Kidney capillary endothelial cell (primary cell): ENCODE measurements at places on chromosomes 3 and 15.

DNA sequence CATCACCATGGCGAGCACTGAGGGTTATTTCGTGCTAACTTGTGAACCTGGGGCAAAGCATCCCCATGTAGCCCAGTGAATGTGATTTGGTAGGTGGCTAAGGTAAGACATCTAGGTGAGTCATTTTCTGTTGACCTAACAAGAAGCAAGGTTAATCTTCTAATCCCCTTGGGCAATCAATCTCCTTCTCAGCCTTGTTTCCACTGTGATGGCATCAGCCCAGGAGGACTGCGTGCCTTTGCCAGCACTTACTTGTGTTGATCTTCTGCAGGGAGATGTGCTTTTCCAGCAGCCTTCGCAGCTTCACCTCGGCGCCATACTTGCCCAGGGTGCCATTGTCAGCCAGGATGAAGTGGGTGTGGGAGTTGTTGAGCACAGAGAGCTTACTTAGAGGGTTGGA lies 35.7 kb downstream of the TRPM1 start:
- DNase-seq, result no peak

GRCh38 chr15:29935296-29936004 lies 113.2 kb upstream of the TJP1 start:
- DNase-seq, result no peak

DNA sequence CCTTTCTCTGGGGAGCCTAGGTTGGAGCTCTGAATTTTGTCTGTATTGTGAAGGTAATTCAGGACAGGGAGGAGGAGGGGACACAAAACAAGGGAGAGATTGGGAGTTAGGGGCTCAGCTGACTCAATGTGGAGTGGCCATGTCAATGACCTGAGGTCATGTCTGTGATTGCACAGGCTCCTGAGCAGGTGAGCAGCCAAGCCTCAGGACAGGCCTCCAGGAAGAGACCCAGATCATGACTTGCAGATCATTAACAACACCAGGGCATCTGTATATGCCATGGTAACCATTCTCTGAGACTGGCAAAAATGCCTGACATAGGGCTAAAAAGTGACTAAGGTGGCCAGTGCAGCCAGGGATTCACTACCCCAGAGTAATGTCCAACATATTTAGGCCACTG lies 20.9 kb downstream of the ERICH6 start:
- no peak for DNase-seq

DNA sequence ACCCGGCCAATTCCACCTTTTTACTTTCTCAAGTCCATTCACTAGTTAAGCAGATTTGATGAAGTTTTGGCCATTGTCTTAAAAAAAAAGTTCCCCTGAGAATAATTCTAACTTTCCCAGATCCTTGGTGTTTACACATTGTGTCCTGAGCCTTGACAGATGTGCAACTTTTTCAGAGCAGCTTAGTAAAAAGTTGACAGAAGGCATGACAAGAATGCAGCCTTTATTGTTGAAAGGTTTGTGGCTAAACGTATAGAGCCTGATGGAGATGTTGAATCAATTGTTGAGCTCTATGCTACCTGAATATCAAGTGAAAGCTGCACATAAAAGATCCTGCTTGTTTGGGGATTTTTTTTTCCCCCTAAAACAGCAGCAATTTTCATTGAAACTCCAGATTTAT lies 75.3 kb upstream of the CMTM7 start:
- no peak for DNase-seq

DNA sequence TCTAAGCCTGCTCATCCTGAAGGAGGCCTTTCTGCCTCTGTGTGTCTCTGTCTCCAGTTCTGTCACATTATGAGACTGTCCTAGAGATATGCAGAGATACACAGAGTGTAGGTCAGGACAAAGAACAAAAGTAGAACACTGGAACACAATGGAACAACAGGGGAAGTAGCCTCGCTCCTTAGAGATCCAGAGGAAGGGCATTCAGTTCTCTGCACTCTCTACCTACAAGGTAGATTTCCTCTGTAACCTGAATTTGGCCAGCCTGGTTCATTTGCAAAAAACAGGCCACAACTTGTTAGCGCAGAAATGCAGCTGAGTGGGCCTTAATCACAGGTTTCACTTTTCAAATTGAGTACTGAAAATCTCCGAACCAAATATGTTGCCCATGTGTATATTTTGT lies 19.4 kb downstream of the NEK10 start:
- no peak for DNase-seq

- DNase-seq, result no peak
Observed at GRCh38 chr15:87713475-87713879, 543.1 kb downstream of the NTRK3 start.

GRCh38 chr3:148955544-148956346 lies 35.6 kb upstream of the GYG1 start:
- DNase-seq, result peak; percentile 24

DNA sequence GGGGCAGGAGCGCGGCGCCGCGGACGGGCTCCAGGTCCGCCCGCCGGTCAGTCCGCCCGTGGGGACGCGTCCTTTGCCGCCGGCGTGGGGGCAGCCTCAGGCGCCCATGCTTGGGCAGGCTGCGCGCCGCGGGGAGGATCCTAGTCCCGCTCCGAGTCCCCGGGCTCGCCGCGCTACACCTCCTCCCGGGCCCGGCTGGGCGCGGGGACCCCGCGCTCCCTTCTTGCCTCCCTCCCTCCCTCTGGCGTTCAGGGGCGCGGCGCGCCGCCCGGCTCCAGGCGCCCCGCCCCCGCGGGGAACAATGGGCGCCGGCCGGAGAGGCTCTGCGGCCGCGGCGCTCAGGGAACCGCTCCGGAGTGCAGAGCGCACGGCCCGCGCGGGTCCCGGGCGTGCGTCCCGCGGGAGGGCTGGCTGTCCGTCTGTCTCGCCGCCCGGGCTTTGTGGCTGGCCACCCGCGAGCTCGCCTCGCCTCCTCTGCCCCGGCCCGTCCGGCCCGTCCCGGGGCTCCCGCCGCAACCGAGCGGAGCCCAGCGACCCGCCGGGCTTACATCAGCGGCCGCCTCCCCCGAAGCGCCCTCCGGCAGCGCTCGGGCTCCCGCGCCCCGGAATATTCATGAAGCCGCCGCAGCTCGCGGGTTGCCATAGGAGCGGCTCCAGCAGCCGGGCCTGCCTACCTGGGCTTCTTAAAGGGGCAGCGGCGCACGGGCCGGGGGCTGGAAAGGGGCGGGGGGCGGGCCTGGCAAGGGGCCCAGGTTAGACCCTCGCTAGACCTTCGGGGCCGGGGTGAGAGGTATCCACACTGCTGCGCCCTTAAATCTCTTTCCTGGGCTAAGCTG lies at the start of gene HCN4:
HCN4 (minus strand) TSS at position 658 of the 836 bp plus-strand sequence. CDS start 688 bp downstream, outside the sequence.
- DNase-seq, result no peak

- peak; percentile 44 for DNase-seq
Observed at GRCh38 chr3:146326875-146327543, 76.1 kb upstream of the PLSCR4 start.

DNA sequence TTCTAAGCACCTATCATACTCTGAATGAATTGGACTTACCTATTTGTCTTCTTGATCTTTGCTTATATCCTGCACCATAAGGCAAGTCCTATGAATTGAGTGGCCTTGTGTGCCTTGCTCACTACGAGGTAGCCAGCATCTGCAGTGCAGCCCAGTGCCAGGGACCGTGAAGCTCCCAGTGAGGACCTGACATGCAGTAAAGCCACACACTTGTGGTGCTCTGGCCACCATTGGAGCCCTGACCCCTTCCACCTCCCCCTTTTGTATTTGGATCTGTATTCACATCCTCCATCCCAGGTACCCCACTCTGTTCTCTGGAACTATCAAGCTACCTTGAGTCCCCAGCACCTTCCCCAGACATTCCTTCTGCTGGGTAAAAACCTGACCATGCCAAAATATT lies 52.1 kb downstream of the BSN start:
- DNase-seq, result no peak

GRCh38 chr3:65466300-65466988 lies 572.3 kb downstream of the MAGI1 start:
- no peak for DNase-seq

DNA sequence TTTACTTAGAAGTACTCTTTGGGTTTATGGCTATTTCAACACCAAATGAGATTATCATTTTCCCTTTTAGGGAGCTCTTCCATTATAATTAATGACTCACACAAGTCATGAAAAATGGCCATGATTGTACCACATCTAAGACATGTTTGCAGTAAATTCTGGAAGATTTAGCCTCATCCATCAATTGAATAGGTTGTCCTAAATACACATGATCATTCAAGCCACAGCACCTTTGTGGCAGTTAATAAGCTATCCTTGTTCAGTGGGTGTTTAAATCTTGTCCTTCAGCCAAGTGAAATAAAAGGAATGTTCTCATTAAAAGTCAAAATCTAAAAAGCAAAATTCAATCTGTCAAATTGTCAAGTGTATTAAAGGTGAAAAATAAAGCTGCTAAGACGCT lies 237.5 kb downstream of the ZPLD1 start:
- no peak for DNase-seq
